ENCODE measurements at places on chromosomes 12 and 14.

GRCh38 chr14:98334186-98334585 lies 937.8 kb downstream of the BCL11B start:
- no peak for DNase-seq

DNA sequence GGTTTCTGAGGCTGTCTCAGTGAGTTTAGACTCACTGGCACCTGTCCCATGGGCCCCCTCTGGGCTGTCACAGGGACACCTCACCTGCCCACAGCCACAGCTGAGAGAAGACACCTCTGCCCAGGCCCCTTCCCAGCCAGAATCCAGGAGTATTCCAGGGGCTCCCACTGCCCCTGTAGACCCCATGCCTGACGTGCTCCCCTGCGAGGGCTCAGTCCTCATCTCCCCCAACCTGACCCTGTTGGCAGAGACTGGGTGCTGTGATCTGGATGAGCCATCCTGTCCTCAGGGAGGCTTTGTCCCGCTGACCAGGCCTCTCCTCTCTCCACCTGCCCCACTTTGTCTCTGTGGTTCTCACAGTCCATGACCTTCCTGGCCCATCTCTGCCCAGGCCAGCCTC lies 89.4 kb downstream of the DHRS2 start:
- no peak for DNase-seq

GRCh38 chr12:117850048-117850447 lies 118.7 kb downstream of the KSR2 start:
- DNase-seq = peak; percentile 65

DNA sequence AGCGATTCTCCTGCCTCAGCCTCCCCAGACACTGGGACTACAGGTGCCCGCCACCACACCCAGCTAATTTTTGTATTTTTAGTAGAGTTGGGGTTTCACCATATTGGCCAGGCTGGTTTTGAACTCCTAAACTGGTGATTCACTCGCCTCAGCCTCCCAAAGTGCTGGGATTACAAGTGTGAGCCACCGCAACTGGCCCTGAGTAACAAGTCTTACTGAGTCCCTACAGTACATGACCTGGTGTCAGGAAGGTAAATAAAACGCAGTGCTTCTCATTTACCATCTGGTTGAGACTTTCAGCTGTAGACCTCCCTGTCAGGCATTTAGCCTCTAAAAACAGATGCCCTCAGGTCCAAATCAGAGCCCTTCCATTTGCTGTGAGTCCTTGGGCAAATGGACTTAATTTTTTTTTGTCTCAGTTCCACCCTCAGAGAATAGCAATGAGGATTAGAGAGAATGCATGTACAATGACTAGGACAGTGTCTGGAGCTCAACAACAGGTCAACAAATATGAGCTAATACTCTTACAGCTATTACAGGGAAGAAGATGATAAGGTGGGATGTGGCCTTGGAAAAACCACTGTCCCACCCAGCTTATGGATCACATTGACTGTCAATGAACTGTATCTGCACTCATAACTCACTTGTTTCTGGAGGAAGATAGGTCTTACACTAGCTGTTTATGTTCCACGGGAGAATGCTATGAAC lies 70.5 kb downstream of the PHLDA1 start:
- no peak for DNase-seq

GRCh38 chr12:57270966-57271470 lies 20.0 kb upstream of the STAC3 start:
- no peak for DNase-seq
